ENCODE measurements at places on chromosomes 7 and 10.
A peak's percentile ranks its signal among the peaks of the same experiment; 100 is the strongest.

DNA sequence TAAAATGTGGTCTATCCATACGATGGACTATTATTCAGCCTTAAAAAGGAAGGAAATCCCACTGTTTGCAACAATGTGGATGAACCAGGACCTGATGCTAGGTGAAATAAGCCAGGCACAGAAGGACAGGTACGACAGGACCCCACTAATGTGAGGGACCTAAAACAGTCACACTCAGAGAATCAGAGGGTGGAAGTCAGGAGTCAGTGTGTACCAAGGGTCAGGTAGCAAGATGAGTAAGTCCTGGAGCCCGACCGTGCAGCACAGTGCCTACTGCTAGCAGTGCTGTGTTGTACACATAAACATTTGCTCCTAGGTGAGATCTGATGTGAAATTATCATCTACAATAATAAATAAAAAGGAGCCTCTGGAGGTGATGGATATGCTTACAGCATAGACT is 322.3 kb downstream of the GLRX3 start:
- no peak for DNase-seq

GRCh38 chr10:52077814-52078213 is 236.3 kb upstream of the DKK1 start:
- DNase-seq, result no peak

GRCh38 chr7:44286618-44287487 is 38.5 kb downstream of the CAMK2B start:
- DNase-seq, result no peak

GRCh38 chr7:108515630-108516029 is 10.3 kb downstream of the PNPLA8 start:
- no peak for DNase-seq

DNA sequence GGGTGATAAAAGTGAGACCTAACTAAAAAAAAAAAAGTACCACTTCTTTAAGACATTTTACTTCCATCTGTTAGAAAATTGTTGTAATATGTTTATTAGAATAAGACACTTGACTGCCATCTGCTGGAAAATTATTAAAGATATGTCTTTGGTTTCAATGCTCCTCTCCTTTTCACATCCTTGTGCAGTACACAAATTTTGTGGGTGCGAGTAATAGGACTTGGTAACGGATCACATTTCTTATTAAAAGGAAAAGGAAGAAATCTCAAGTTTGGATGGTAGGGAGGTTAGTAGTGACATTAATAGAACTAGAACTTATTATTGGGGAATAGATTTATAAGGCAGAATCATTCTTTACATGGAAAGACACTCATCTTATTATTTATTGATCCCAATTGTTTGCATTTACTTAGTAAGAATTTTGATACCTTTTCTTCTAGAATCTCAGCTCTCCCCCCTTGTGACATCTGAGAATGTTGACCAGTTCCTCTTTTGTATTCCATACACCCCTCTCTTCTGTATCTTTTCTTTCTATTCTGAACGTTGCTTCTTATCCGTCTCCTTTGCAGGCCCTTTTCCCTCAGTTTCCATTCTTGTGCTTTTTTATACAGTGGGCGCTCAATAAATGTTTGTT is 43.0 kb upstream of the RPA3 start:
- peak; percentile 18 for DNase-seq

- no peak for DNase-seq
Measured at GRCh38 chr7:13727279-13727678, 262.2 kb downstream of the ETV1 start.

DNA sequence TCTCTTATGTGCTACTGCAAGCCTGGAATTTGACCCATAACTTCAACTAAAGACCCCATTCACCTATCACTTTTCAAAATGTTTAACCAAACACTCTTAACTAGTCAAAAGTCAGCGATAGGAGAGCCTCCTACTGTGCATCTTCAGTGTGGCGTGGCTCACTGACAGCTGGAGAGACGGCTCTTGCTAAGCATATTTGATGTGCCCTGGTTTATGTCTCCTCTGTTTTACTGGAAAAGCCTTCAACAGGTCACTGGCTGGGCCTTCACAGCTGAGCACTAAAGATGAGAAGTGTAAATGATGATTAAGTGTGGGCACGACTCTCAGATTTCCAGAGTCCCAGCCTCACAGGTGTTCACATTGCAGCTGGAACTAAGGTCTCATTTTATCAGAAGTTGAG is 472.1 kb downstream of the SEMA3D start:
- no peak for DNase-seq

DNA sequence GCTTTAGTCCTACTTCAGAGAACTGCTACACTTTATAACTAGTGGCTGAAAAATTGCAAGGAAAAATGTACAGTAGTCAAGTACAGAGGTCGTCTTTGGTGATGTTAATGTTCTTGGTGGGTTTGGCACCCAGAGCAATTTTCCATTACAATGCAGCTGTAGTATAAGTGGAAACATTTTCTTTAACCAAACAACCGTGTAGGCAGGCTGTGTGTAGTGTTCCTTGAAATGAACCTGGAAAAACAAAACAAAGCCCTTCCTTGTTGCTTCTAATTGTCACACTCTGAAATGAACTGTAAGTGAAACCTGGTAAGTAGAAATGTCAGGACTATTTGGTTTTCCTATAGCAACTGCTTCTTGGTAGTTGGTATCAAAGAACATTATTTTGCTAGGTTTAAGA is 256.9 kb downstream of the MDFIC start:
- DNase-seq, result peak; percentile 39

GRCh38 chr7:158860394-158860793 is 4.0 kb downstream of the DYNC2I1 start:
- DNase-seq, result no peak

GRCh38 chr10:77637532-77638320 is at the start of gene KCNMA1:
Gene KCNMA1, minus strand, starts transcription at chr10:77637808.
- peak; percentile 70 for DNase-seq

DNA sequence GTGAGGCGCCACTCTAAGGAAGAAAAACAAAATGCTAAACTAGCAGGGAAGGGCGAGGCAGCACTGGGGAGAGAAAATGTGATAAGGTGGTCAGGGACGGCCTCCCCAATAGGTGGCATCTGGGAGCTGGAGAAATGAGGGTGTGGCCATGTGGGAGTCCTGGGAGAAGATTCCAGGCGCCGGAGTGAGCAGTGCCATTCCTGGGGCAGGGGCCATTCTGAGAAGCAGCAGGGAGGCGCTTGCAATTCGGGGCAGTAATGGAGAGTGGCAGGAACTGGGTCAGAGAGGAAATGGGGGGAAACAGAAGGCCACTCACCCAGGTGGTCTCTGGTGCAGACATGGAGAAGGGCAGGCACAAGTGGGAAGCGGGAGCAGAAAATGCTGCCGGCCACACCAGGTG is 61.8 kb upstream of the LRRC18 start:
- peak; percentile 34 for DNase-seq

GRCh38 chr7:149569025-149569725 is 71.6 kb upstream of the ZNF746 start:
- no peak for DNase-seq

DNA sequence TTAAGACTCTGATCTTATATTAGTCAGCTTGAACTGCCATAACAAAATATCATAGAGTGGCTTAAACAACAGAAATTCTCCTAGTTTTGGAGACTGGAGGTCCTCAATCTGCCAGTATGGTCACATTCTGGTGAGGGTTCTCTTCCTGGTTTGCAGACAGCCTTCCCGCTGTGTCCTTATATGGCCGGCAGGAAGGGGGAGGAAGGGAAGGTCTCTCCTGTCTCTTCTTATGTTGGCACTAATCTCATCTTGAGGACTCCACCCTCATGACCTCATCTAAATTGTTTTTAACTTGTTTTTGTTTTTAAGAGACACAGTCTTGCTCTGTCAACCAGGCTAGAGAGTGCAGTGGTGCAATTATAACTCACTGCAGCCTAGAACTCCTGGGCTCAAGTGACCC is 53.1 kb downstream of the VPS41 start:
- DNase-seq, result no peak

- DNase-seq, result no peak
Measured at GRCh38 chr10:94316560-94316959, 46.2 kb downstream of the NOC3L start.

- DNase-seq, result no peak
Measured at GRCh38 chr10:235915-236314, 100.7 kb downstream of the ZMYND11 start.

DNA sequence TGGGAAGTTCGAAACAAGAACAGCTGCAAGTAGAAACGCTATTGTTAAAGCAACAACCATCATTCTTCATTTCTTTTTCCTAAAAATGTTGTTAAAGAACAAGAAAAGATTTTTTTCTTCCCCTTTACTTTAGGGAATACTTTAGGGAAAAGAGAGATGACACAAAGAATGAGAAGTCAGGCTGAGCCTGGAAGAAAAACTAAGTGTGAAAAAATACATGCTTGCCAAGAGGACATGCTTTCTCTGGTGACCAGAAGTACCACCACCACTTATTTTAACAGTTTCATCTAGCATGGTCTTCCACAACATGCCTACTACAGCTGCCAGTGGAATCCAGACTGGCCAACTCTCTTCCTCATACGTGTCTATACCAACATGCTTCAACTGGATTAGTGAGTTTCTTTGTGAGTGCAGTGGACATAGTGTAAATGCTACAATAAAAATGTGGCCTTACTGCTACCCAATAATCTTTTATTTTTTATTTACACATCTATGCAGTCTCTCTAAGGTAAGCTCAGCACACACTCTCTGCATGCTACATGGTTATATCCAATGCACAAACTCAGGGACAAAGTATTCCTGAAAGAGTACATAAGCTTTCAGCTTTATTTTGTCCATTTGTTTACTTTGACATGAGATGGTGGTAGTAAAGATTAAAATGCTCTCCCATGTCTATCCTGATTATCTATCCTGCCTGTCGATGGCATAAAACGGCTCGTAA is 196.2 kb downstream of the TAX1BP1 start:
- DNase-seq, result no peak

- DNase-seq, result no peak
Measured at GRCh38 chr10:9634466-9634865, 1383.2 kb upstream of the CELF2 start.

DNA sequence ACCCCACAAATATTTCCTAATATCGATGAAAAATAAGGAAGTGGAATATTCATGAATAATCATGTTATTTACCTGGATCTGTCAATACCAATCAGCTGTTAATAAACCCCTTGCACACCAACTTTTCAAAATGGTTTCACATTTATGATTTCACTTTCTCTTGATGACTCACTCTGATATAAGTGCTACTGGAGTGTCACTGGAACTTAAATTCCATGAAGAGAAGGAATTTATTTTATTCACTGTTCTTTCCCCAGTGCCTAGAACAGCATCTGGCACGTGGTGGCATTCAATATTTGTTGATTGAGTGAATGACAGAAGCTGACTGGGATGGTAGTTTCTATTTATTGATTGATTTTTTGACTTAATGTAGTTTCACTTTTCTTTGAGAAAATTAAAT is 3.5 kb upstream of the ENO4 start:
- no peak for DNase-seq

- peak; percentile 69 for DNase-seq
Measured at GRCh38 chr10:62805231-62806099, 945 bp downstream of the ADO start.

DNA sequence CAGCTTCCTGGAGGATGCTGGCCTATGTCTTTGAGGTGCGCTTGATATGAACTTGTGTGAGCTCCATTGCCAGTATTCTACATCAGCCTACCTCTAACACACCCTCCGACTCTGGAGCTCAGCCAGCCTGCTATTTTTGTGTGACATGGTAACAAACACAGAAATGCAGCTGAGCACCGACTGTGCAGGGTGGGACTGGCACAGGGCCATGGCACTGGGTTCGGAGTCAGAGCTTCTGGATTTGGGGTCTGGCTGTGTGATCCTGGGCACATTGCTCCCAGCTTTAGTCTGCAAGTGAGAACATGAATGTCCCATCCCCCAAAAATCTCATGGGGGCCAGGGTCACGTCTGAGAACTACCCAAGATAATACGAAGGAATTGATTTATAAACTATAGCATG is 257.2 kb upstream of the CTBP2 start:
- DNase-seq, result no peak

DNA sequence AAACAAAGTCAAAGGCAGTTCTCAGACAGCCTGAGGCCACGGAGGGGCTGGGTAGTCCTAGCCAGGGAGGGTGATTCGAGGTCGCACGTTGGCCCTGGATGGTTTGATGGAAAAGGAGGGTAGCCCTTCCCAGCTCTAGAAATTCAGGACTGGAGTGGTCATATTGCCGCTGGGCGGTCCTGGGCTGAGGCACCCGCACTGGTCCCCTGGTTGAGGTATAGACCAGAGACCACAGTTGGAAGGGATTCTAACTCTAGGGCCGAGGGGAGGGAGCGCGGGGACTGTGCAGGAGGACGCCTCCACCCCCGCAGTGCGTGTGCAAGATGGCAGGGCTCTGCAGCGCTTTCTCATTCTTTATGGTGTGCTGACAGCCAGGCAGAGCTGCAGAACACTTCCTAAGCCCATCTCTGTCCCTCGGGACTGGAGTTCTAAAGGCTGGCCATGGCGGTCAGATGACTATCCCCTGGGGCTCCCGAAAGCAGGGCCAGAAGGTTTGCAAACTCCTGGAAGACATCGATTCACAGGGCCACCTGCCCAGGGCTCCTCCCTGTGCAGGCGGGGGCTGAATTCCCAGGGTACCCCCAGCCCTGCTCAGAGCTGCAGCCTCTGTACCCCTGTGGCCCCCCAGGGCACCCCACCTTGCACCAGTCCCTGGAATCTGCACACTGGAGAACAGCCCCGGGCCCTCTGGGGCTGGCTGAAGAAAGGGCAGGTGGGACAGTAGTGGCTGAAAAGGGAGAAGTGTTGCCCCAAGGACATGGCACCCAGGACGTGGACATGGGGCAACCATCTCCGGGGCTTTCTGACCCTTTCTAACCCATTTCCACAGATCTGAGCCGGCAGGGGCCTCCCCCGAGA is 51.0 kb upstream of the ELN start:
- DNase-seq, result peak; percentile 24

DNA sequence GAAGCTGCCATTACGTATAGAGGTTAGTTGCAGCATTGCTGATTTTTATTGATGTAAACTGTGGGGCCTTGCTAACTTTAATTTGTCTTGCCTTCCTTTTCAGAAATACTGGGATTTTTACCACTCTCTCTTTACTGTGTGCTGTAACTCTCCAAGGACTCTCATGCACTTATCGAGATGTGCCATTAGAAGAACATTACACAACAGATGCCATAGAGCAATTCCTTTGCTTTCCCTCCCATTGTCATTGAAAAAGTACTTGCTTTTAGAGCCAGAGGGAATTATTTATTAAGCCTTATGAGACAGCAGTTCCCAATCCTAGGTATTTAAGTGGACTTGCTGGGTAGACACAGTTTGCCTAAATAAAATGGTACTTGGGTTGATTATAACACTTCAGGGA is 51.7 kb downstream of the ASB4 start:
- DNase-seq, result no peak

DNA sequence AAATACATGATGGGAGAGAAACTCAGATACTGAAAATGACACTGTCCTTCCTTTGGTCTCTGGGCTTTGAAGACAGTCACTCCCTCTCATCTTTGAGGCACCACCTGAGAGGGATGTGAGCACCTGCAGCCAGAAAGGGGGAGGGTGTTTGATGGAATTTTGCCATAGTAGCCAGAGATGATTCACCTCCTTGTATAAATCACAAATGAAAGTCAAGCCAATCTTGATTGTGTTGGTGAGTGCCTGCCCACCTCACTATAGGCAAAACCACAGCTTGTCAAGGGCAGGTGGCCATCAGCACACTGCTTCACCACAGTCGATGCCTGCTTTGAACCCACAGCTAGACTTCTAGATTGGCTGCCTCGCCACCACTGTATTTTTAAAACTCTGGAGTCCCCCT is 48.2 kb downstream of the PON1 start:
- DNase-seq, result no peak
